ENCODE measurements at places on chromosomes 1 and 21.

GRCh38 chr1:31818206-31818605 lies 2.4 kb upstream of the SPOCD1 start:
- no peak for DNase-seq

- no peak for DNase-seq
These were observed 26.4 kb upstream of the SELENON start for GRCh38 chr1:25773441-25774125.

DNA sequence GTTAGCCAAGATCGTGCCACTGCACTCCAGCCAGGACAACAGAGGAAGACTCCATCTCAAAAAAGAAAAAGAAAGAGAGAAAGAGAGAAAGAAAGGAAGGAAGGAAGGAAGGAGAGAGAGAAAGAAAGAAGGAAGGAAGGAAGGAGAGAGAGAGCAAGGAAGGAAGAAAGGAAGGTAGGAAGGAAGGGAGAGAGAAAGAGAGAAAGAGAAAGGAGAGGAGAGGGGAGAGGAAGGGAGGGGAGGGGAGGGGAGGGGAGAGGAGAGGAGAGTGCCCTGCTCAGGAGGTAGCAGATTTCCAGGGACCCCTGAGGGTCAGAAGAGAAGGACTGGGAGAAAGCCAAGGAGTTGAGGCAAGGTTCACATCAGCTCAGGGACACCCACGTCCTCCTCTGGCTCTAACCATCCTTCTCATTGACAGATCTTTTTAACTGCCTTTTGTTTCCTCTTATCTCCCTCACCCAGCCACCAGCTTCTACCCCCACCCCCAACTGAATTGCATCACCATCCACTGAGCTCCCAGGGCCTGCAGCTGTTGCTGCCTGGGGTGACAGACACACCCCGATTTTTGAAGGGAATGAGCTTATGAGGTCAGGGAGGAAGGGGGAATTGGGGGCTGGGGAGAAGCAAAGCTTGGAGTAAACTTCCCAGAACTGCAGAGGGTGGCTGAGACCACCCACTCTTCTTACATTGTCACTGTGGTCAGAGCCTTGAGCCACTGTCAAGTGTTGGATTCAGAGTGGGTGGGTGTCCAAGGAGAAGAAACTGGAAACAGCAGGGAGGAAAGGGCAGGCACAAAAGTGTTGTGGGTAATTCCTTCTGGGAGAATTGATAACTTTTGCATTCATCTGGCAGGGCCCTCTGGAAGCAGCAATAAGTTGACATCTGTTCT lies 91.6 kb downstream of the GLUL start:
- DNase-seq, result peak; percentile 73

GRCh38 chr21:42031816-42032215 lies 21.7 kb upstream of the ZBTB21 start:
- no peak for DNase-seq

DNA sequence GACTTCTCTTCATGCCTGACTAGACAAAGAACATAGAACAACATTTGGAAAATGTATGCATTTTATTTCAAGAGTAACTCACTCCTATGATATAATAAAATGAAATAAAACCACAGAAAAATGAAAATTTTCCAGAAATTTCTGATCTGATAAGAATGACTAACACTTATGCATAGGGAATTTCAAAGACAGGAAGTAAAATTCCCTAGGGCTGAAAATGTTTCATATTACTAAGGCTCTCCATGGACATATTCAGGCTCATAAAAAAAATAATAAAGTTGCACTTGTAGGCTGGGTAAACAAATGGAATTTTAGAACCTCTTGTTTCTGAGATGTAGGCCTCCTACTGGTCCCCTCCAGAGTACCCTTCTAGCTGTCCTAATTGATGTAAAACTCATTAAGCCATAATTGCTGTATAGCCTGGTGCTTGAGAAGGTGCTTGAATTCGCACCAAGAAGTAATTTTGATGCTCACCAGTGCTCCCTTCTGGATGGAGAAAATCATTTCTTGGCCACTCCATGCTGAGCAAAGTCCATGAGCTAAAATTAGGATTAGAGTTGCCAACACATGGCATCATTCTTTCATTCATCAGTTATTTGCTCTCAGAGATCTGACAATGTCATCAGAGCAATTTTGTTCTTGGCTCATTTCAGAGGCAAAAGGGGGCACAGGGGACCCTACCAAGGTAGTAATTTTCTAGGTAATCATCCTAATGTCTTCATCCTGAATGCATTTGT lies 641.0 kb upstream of the CAMK1G start:
- DNase-seq, result no peak

GRCh38 chr1:240854367-240854766 lies 242.4 kb upstream of the GREM2 start:
- no peak for DNase-seq

DNA sequence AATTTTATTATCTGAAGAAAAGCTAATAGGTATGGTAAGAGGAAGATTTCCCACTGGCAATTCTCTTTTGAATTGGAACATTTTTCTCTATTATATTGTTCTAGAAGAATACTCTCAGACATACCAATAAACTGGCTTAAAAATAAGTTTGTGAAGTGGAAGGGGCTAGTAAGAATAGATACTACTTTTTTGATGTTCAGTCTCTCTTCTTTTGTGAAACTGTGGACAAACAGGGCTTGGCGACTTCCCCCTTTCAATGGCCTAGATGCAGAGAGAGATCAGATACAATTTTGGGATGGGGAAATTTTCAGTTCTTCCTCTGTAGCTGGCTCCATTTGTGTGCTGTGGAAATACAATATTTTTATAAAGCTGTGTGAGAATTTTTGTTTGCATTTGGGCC lies 2.5 kb downstream of the PBX1 start:
- DNase-seq, result peak; percentile 4

- no peak for DNase-seq
These were observed 37.7 kb upstream of the IGSF5 start for GRCh38 chr21:39707316-39707715.

DNA sequence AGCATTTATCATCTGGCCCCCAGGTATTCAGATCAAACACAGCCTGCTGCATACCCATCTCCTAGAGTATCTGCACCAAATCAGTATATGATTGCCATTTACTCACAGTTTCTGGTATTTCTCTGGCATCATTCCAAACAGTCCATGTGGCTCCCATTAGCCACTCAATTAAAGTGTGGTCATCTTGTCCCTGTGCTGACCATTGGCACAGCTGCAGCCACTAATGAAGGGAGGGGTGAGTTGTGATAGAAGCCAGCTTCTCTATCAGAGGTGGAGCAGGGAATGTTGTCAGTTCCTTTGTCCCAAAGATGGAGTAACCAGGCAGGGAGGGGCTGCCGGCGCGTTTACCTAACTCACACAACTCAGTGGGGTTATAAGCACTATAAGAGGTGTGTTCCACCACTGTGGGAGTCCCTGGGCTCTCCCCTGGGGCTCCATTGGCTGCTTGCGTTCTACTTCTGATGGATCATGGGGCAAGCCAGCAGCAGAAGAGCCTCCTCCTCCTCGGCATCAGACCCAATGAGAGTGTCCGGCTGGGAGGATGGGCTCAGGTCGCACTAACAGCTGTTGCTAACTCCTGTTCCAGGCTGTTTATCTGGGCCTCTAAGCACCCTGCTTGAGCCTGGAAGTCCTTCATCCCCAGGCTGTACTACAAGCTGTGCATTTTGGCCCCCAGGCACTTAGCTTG lies 108.6 kb downstream of the GDAP2 start:
- no peak for DNase-seq

GRCh38 chr1:231393668-231394067 lies 28.4 kb downstream of the EGLN1 start:
- no peak for DNase-seq
